ENCODE measurements at places on chromosomes 11 and 22.

- no peak for DNase-seq
Observed at GRCh38 chr22:32803020-32803737, 1.7 kb downstream of the TIMP3 start.

- DNase-seq = no peak
Observed at GRCh38 chr11:113204280-113204679, 110.1 kb upstream of the TTC12 start.

DNA sequence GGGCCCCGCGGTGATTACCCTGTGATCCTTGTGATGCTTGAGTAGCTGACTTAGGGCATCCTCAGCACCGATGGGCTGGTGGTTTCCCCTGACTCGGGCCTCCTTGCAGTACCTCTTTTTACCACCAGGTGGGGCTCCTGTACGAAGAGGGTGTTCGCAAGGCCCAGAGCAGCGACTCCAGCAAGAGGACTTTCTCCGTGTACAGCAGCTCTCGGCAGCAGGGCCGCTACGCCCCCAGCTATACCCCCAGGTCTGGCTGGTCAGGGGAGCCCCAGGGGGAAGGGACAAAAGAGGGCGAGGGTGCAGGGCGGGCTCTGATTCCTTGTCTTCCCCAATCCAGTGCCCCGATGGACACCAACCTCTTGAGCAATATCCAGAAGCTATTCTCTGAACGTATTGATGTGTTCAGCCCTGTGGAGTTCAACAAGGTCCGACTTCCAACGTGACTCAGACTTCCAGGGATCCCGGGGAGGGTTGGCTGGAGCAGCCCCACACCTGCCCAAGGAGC, 1.3 kb upstream of the TM7SF2 start:
- DNase-seq = peak; percentile 100

GRCh38 chr11:8239536-8240228, 24.0 kb downstream of the LMO1 start:
- no peak for DNase-seq

GRCh38 chr11:44574610-44575287, 9.3 kb downstream of the CD82 start:
- DNase-seq = no peak

GRCh38 chr11:128195057-128195751, 392.2 kb downstream of the ETS1 start:
- no peak for DNase-seq

- no peak for DNase-seq
Observed at GRCh38 chr22:19187716-19188563, 9.4 kb upstream of the SLC25A1 start.

DNA sequence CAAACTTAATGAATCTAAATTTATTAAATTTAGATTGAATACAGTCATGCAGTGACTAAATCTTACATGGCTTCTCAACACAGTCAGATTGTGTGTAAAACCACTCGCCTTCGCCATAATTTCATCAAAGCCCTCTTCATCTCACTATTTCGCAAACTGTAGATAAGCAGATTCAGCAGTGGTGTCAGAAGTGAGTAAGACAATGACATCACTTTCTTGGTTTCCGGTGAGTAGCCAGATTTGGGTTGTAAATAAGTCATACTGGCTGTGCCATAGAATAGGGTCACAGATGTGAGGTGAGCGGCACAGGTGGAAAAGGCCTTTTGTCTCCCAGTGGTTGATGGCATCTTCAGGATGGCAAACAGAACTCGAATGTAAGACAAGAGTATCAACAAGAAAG, 3.4 kb downstream of the OR10A6 start:
- DNase-seq = no peak

GRCh38 chr11:96091476-96091875, 167.6 kb upstream of the MTMR2 start:
- no peak for DNase-seq

DNA sequence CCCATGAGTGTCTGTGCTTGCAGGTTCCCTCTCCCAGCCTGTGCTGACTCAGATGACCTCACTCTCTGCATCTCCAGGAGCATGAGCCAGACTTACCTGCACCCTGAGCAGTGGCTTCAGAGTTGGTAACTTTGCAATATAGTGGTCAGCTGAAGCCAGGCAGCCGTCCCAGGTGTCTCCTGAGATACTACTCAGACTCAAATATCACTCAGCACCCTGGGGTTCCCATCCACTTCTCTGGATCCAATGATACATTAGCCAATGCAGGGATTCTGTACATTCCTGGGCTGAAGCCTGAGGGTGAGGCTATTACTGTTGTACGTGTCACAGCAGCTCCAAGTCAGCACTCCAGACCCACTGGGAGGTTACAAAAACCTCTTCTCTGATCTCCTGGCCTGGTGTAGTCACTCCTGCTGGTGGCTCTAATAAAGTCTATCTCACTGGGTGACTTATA, 87.8 kb upstream of the TOP3B start:
- DNase-seq = no peak

- DNase-seq = peak; percentile 58
Observed at GRCh38 chr11:59053387-59053786, 32.7 kb upstream of the GLYATL1B start.

- DNase-seq = peak; percentile 32
Observed at GRCh38 chr22:30605449-30606110, 1.4 kb upstream of the TCN2 start.

- DNase-seq = no peak
Observed at GRCh38 chr22:36015155-36015810, 13.3 kb downstream of the RBFOX2 start.

- DNase-seq = no peak
Observed at GRCh38 chr11:12556788-12557384, 117.3 kb upstream of the TEAD1 start.

DNA sequence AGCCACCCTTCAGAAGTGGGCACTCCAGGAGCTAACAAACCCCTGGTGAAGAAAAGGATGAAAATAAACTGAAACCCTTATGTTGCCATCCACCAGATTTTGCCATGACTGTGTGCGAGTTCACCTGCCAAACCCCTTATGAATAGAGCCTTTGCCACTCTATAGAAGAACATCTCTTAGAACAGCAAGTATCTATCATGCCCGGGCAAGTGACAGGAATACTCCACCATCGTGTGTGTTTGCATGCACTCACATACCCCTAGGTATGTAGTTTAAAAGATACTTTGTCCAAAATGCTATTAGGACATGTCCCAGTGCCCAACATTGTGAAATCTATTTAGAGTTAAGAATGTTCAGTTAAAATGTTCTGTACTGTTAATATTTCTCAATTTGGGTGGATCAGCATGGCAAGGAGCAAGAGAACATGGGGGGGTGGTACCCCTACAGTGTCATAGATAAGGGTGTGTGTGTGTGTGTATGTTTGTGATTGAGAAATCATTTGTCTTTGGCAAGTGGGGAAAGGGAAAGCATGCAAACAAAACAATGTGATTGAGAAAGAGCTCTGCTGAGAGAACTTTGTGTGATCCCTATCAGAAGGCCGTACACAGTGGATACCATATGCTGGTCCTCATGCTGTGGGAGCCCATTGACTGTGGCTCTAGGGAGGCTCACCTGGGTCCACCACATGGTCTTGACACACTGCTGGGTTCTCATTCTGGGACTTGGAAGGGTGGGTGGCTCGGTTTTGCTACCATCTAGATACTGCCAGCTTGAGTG, 94.9 kb downstream of the ZBTB16 start:
- no peak for DNase-seq

- no peak for DNase-seq
Observed at GRCh38 chr11:125498521-125498920, 2.5 kb upstream of the FEZ1 start.

- no peak for DNase-seq
Observed at GRCh38 chr22:41445129-41446056, 1.2 kb downstream of the TOB2 start.

Measured in memory B cell (primary cell).